ENCODE measurements at places on chromosomes 1 and 21.

DNA sequence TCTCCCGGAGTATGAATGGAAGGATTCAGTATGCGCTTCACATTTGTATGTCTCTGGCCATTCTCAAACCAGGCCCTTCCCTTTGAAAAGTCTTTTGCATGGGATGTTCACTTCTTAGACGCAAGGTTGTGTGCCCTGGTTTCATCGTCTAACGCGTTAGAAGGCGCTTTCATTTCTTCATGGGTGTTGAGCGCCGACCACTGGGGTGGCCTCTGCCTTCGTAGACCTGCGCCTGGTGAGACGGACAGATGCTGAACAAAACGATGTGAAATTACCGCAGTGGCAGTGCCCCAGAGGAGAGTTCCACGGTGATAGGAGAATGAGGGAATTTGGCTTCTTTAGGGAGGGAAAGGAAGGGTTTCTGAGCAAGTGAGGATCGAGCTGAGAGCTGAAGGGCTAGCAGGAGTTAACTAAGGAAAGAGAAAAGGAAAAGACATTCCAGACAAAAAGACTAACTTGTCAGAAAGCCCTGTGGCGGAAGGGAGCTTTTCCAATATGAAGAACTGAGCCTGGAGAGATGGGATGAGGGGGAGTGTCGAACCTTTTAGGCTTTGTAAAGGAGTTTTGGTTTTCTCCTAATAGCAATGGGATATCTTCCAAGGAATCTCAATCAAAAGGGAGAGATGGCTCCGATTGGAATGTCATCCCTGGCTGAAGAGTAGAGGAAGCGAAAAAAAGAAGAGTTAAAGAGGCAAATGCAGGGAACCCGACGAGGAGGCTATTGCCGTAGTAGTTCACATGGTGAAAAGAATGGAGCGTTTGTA, 951 bp downstream of the GGPS1 start:
- peak; percentile 56 for DNase-seq

GRCh38 chr1:237124856-237125462, 83.0 kb downstream of the RYR2 start:
- DNase-seq: no peak

DNA sequence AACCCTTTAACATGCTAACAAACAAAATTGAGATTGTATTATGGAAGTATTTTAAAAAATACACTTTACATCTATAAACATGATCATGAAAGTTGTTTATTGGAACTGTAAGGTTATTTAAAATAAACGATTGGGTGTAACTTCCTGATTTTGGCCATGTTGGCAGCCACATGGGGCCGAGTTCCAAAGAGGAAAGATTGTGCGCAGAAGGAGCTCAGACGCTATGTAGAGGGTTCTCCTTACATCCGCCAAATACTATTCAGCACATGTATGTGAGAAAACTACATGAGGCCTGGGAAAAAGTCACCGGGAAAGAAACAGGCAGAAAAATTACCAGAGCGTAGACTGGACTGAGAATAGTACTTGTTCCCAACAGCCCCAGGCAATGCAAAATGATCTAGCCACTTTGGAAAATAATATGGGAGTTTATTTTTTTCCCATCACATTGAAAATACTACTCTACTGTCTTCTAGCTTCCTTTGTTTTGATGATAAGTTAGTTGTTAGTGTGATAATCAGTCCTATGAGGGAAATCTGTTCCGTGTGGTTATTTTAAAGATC, 35.7 kb upstream of the B3GALT2 start:
- no peak for DNase-seq

GRCh38 chr1:216910081-216910840, 187.0 kb upstream of the ESRRG start:
- peak; percentile 80 for DNase-seq

GRCh38 chr1:152018537-152018936, 18.3 kb downstream of the S100A11 start:
- DNase-seq: no peak

DNA sequence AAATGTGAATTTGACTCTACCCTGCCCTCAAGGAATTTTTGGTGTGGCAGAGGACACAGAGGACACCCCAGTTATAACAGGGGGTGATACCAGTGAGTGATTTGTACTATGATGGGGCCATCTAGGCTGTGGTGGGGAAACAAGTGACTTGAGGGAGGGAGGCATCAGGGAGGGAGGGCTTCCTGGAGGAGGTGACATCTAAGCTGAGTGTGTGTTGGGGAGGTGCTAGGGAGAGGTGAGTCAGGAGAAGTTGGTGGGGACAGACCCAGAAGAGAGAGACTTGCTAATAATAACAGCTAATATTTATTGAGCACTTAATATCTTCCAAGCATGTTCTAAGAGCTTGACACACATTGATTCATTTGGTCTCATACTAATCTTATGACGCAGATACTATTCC, 19.9 kb upstream of the TTC4 start:
- no peak for DNase-seq

DNA sequence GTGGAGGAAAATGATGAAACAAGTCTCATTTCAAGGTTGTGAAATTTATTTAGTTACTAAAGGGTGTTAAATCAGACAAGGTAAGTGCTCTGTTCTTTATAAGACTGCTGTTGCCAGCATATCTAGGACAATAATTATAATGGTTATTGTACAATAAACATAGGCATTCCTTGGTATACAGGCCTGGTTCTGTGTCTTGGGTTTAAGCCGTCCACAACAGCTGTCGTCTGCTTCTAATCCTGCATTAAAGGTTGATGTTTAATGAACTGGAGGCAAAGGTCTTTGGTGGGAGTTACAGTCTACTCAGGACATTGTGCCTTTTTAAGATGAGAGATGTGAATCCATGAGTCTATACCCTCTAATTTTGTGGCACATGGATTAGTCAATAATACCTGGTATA, 23.4 kb upstream of the FMO4 start:
- DNase-seq: no peak

Data from Ammon's horn (tissue), 1 donor.